ENCODE measurements at places on chromosomes 2 and 18.

GRCh38 chr2:71940695-71941094 is 207.0 kb downstream of the CYP26B1 start:
- no peak for DNase-seq

DNA sequence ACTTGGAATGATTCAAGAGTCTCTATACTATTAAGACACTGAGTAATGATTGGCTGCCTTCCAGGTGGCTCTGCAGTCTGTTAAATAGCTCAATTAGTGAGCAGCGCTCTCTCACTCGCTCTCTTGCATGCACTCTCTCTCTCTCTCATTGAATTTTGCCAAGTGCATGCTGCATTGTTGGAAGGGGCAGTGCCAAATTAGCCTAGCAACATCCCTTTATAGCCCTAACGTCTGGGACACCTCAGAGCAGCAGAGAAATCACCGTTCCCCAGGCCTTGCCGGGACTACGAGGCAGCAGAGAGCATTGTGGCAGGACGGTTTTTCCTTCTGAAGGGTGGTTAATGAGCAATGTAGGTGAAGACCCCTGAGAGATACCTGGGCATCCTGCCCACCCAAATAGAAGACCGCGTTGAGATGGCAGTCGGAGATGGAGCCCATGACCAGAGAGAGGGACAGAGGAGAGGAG is 447.6 kb upstream of the POU3F3 start:
- DNase-seq = no peak

DNA sequence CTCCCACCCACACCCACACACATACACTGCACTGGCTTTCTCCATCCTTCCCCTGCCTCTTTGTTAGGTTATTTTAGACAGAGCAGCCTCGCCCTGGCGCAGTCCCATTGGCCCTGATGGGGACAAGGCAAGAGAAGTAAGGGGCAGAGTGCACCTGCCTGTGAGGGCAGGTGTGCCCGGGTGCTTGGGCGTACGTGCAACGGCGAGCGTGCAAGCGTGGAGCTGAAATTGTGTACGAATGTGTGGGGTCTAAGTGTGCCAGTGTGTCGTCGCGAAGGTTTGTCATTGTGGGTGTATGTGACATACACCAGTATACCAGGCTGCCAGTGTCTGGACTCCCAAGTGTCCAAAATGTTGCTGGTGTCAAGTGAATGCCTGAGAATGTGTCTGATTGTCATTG is 544 bp downstream of the LRATD1 start:
- DNase-seq = no peak

- no peak for DNase-seq
Observed at GRCh38 chr2:235333076-235333475, 160.8 kb upstream of the AGAP1 start.

DNA sequence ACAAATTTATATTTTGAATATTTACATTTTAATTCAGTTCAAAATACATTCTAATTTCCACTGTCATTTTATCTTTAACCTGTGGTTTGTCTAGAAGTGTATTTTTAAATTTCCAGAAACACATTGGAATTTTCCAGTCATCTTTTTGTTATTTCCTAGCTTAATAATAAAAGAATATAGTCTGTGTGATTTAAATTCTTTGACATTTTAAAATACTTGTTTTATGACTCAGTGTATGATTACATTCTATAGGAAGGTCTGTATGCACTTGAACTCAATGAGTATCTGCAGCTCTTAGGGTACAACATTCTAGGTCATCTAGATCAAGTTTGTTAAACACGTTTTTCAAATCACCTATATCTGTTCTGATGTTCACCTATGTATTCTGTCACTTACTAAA is 88.3 kb upstream of the MBOAT2 start:
- DNase-seq = no peak

- no peak for DNase-seq
Observed at GRCh38 chr2:170148161-170148560, 29.8 kb upstream of the MYO3B start.

DNA sequence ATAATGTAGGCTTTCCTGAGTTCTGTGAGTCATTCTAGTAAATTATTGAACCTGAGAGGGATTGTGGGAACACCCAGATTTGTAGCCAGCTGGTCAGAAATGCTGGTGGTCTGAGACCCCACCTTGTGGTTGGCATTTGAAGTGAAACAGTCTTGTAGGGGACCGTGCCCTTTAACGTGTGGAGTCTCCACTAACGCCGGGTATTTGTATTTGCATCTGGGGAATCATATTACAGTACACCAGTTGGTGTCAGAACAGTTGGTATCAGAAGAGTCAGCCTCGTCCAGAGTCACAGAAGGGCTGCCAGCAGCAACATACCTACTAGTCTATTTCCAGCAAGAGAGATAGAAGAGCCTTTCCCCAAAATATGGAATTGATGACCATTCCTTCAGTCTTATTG is 38.3 kb upstream of the PTPN4 start:
- no peak for DNase-seq

DNA sequence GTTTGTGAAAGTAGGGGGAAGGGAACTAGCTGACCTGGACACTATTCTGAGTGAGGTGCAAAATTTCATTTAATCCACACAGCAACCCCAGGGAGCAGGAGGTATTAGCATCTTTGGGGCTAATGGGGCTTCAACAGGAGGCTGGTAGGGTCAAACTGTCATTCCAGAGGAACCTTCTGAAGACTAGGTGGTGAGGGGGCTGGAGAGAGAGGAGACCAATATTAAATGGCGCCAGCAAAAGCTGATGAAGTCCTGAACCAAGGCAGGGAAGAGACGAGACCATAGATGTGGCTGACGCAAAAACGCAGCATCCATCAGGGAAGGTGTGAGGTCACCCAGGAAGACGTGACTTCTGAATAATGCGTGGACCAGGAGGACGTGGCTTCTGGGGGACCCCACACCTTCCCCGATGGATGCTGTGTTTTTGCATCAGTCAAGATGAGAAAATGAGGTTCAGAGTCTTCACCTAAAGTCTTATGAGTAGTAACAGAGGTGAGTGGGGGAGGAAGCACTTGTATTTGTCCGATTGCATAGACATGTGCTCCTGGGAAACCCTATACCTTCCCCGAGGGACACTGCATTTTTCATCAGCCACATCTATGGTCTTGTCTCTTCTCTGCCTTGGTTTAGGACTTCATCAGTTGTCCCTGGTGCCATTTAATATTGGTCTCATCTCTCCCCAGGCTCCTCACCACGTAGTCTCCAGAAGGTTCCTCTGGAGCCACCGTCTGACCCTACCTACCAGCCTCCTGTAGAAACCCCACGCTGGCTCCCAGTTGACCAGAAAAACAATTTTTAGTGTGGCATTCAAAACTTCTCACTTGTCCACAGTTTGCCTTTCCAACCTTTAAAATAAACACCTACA is 188.6 kb downstream of the MYCN start:
- DNase-seq = no peak

GRCh38 chr2:241846406-241846805 is 12.3 kb downstream of the PDCD1 start:
- no peak for DNase-seq
